ENCODE measurements at places on chromosomes 6 and 20.

- DNase-seq = no peak
Measured at GRCh38 chr6:41379306-41379705, 43.9 kb downstream of the NCR2 start.

DNA sequence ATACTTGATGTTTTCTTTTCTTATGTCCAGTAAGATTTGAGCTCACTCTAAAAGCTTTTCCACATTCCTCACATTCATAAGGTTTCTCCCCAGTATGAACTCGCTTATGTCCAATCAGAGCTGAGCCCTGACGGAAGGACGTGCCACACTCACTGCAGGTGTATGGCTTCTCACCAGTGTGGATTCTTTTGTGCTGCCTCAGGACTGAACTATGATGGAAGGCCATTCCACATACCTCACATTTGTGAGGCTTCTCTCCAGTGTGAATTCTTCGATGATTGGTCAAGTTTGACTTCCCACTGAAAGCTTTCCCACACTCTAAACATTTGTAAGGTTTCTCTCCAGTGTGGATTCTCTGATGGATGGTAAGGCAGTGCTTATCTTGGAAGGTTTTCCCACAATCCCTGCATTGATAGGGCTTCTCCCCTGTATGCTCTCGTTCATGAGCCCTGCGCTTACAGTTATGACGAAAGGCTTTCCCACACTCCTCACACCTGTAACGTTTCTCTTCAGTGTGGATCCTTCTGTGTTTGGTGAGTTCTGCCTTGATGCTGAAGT is 9.9 kb downstream of the ZNF311 start:
- DNase-seq = no peak

DNA sequence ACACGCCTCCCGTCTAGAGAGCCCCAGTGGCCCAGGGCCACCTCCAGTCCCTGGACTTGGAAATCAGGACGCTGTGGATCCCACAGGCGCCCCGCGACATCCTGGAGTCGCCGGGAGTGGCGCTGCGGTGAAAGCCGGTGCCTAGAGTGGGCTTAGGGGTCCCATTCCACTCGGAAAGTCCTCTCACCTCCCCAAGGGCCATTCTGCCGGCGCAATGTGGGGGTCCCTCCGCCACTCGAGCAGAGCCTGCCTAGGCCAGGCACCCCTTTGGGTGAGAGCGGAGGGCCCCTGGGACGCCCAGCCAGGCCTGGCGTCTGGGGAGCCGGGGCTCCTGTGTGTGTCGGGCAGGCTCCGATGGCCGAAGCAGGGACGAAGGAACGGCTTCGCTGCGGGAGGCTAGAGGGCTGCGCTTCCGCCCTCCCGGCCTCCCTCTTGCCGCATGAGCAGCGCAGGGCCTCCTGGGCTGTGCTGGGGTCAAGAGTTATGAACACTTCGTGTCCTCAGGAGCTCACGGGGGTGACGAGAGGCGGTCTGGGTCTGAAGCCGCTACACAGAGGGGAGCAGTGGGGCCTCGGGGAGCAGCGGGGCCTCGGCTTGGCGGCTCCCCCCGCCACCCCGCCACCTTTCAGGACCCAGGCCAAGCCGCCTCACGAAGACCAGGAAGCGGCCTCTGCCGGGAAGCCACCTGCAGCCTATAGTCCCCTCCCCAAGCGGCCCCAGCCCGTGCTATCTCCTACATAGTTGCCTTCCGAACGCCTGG is 13.6 kb downstream of the POU3F2 start:
- no peak for DNase-seq

DNA sequence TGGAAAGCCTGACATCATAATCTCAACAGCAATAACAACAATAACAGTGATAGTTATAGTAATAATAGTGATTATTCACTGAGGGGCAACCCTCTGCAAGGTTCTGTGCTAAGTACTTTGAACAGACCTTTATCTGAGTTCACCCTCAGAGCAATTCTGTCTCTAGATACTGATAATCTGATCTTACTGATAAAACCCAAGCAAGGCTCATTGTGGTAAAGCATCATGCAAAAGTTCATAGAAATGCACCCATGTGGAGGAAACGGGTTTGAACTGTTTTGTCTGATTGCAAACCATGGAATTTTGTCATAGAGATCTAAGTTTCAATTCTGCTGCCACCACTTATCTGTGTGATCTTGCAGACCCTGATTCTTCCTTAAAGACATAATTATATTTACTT is 1.3 kb upstream of the KIAA0408 start:
- DNase-seq = no peak

DNA sequence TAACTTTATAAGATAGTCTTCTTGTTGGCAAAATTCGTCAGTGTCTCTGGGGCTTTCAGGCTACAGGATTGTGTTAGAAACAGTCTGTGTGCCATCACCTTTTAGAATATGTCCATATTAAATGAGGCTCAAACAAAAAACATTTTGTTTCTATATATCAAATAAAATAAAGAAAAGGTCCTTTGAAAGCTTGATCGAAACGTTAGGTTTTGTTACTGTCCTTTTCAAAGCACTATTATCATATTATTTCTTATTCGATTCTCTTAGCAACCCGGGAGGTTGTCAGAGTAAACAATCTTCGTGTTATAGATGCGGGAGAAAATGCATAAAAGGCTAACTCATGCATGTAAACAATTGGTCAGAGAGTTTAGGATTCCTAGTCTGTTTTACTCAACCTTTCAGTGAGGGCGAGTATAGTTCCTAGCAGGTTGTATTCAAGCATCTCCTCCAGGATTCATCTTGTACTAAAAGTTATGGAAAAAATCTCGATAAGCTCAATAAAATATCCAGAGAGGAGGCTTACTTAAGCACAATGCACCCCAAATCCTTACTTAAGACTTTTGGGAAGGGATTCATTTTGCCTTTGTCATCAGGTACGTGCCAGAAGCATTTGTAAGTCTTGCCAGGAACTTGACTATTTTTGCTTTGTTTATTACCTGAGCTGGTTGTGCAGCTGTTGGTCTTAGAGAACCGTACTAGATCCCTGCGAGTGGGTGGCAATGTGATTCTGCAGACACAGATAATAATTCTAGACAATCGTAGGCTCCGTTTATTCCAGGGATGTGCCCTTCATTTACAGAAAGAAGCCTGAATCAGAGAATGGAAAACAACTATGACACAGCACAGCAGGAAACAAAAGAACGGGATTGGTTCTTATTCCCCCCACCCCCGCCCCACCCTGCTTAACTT is 159.6 kb upstream of the ZNF217 start:
- no peak for DNase-seq

GRCh38 chr6:30769088-30769852 is 24.9 kb upstream of the IER3 start:
- DNase-seq = peak; percentile 25

GRCh38 chr6:134740027-134740373 is 209.9 kb downstream of the ALDH8A1 start:
- no peak for DNase-seq

- no peak for DNase-seq
Measured at GRCh38 chr6:75880305-75880704, 131.3 kb downstream of the MYO6 start.

DNA sequence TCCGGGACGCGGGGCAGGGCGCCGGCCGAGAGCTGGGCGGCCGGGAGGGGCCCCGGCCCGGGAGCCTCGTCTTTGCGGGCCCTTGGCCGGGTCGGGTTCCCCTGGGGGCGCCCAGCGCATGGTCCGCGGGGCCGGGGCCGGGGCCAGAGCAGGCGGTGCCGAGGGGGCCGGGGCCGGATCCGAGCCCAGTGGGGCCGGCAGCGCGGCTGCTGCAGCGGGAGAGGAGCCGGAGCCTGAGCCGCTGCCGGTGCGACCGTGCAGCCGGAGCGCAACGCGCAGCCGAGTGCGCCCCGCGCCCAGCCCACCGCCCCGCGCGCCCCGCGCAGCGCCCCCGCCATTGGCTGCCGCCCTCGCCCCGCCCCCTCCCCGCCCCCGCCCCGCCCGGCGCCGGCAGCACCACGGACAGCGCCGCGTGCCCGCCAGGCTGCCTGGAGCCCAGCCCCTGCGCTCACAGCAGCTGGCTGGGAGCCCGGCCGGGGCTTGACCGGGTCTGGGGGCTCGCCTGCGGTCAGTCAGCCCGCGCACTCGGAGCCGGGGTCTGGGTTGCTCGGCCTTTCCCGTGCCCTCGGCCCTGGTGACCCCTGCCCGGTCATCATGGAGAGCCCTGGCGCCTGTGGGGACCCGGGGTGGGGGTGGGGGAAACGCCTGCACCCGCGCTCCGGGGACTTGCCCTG is at the start of gene HRH3:
Gene HRH3, minus strand, starts transcription at position 287 of the 674 bp plus-strand sequence. CDS start 308 bp downstream, outside the sequence.
- DNase-seq = no peak

GRCh38 chr6:2215342-2215741 is 30.1 kb downstream of the GMDS start:
- DNase-seq = no peak

DNA sequence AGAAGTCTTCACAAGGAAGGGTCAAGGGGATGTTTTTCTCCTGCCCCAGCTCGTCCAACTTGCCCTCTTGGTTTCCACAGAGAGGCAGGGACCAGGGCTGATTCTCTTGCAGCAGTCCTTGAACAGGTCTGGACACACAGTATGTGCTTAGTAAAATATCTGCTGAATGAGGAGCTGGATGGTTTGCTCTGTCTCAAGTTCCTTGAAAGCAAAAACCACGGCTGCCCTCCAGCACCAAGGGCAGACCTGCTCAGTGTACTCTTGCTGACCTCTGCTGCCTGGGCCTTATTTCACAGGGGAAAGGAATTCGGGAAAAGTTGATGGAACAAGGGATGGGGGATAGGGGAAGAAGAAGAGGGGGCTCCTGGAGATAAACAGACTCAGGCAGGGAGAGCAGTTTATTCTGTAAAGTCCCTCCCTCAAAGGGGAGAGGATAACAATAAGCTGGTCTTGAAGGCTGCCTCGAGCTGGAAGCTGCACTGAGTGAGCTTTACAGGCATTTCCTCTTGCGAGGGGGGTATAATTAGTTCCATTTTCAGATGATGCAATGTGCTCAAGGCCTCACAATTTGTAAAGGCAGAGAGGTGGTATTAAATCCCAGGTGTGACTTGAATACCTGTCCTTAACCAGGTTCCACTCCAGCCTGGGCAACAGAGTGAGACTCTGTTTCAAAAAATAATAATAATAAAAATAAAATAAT is 10.3 kb downstream of the KCNK5 start:
- DNase-seq = no peak

DNA sequence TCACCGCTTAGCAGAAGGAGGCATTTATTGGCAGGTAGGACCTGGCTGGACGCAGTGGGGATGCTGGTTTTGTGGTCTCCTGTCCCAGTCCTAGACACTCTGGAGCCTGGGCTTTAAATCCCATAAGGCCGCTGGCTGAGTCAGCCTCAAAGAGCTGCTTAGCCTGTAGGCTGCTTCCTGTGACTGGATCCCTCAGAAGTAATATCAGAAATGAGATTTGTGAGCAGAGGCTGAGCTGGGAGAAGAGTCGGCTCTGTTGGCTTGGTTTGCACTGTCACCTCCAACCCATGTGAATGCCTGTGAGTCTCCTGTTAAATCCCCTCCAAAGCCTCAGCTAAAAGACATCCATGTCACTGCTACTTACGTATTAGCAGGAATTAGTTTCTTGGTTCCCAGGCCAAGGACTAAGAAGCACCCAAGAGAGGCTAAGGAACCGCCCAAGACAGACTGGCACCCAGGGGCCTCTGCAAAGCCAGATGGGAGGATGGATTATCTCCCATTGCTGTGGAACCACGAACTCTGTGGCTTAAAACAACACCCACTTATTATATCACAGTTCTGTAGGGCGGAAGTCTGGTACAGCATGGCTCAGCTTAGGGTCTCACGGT is 289.4 kb downstream of the CDC5L start:
- no peak for DNase-seq
